ENCODE measurements at places on chromosomes 7 and 10. TPM values are rescaled to one million over a fixed set of nuclear protein-coding genes. Genes with fewer than 3 reads are reported as not detected.

The DMTF1 gene
- total RNA-seq: 16.3 TPM

The HGF gene
- total RNA-seq: 33.2 TPM

The EVX1 gene
- not detected for total RNA-seq

The POM121C gene
- 6.8 TPM for total RNA-seq

The C10orf67 gene
- total RNA-seq: not detected

The EN2 gene
- total RNA-seq: under 0.01 TPM

The CTBP2 gene
- total RNA-seq: 36.8 TPM

The GIMAP6 gene
- not detected for total RNA-seq

The SNX10 gene
- not detected for total RNA-seq

The MRC1 gene
- 0.09 TPM for total RNA-seq

The AKR1C2 gene
- total RNA-seq: 16.4 TPM

The HELLS gene
- total RNA-seq: 2.6 TPM

The NPFFR1 gene
- not detected for total RNA-seq

The CPVL gene
- not detected for total RNA-seq

The DGKB gene
- total RNA-seq: not detected

The OGA gene
- total RNA-seq: 38.5 TPM

The GHRHR gene
- not detected for total RNA-seq

The ELOVL3 gene
- total RNA-seq: 0.68 TPM

The TAF5 gene
- total RNA-seq: 2.3 TPM

The RNF148 gene
- 0.43 TPM for total RNA-seq

The DRGX gene
- total RNA-seq: not detected

The PRXL2A gene
- 12.2 TPM for total RNA-seq

The NUTM2A gene
- total RNA-seq: 0.34 TPM

The NEUROG3 gene
- total RNA-seq: not detected

The SLC16A9 gene
- 1.8 TPM for total RNA-seq

The PI4K2A gene
- 20.1 TPM for total RNA-seq

The TMEM178B gene
- total RNA-seq: under 0.01 TPM

The HOXA6 gene
- 0.26 TPM for total RNA-seq

The PAPSS2 gene
- total RNA-seq: 124 TPM

The EGR2 gene
- total RNA-seq: 5.1 TPM

The FFAR4 gene
- not detected for total RNA-seq

The NME8 gene
- not detected for total RNA-seq

The MMD2 gene
- not detected for total RNA-seq

The PLEKHA1 gene
- total RNA-seq: 30.2 TPM

The PPP1R17 gene
- not detected for total RNA-seq

The PKD1L1 gene
- not detected for total RNA-seq

The BHLHA15 gene
- total RNA-seq: 0.26 TPM

The CTTNBP2 gene
- total RNA-seq: 0.35 TPM

The WNT8B gene
- total RNA-seq: not detected

The MYH16 gene
- total RNA-seq: not detected

The PLA2G12B gene
- total RNA-seq: not detected

The BLNK gene
- total RNA-seq: not detected

The TMEM196 gene
- total RNA-seq: 1.5 TPM

The PAPOLB gene
- 0.12 TPM for total RNA-seq

The AUTS2 gene
- 2.9 TPM for total RNA-seq

The XRCC2 gene
- total RNA-seq: 0.09 TPM

The APBB1IP gene
- total RNA-seq: 0.51 TPM

The GOT1 gene
- total RNA-seq: 43.4 TPM

The ZNF853 gene
- 3.3 TPM for total RNA-seq

The PDK4 gene
- 11.6 TPM for total RNA-seq

The MEST gene
- total RNA-seq: 390 TPM

The ELAPOR2 gene
- total RNA-seq: 11.8 TPM

The GIMAP1 gene
- total RNA-seq: not detected

The ADAMTS14 gene
- total RNA-seq: 0.17 TPM

The SPDYE9 gene
- total RNA-seq: not detected

The SPDYE5 gene
- total RNA-seq: not detected

The OAT gene
- total RNA-seq: 116 TPM

The WBP1L gene
- 63.7 TPM for total RNA-seq

The LDB3 gene
- 0.23 TPM for total RNA-seq

The FAM25G gene
- total RNA-seq: not detected

Measured in pericardium fibroblast (primary cell).